Fibroblast of skin of back (primary cell): ENCODE measurements at places on chromosomes 2 and 18.

- no peak for DNase-seq
Observed at GRCh38 chr2:37664231-37664643, 7.2 kb downstream of the CDC42EP3 start.

DNA sequence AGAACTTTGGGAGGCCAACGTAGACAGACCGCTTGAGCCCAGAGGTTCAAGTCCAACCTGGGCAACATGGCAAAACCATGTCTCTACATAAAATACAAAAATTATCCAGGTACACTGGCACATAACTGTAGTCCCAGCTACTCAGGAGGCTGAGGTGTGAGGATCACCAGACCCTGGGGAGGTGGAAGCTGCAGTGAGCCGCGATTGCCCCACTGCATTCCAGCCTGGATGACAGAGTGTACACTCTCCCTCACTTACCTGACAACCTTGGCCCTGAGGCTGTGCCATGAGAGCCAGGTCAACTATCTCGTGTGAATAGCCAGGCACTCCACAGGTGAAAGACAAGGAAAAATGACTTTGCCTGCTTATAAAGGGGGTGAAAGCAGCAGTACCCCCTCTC lies 39.3 kb downstream of the CBLN2 start:
- no peak for DNase-seq

DNA sequence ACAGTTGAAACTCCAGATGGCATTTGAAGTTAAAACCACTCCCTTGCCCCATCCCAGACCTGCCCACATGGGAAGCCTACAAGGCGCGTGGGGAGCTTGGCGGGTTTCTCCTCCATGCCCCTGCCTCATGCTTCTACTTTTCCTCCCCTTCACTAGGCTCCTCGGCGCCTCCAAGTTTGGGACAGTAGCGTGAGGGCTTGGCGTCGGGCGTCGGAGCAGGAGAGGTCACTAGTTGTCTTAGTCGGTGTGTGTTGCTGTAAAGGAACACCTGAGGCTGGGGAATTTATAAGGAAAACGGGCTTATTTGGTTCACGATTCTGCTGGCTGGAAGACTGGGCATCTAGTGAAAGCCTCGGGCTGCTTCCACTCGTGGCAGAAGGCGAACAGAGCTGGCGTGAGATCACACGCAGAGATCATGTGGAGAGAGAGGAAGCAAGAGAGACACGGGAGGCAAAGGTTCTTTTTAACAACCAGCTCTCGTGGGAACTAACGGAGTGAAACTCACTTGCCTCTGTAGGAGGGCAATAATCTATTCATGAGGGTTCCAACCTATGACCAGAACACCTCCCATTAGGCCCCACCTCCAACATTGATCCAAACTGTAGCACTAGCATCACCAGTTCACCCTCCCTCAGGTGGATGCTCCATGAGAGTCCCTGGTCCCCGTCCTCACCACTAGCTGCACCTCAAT lies 25.3 kb downstream of the ITM2C start:
- no peak for DNase-seq

DNA sequence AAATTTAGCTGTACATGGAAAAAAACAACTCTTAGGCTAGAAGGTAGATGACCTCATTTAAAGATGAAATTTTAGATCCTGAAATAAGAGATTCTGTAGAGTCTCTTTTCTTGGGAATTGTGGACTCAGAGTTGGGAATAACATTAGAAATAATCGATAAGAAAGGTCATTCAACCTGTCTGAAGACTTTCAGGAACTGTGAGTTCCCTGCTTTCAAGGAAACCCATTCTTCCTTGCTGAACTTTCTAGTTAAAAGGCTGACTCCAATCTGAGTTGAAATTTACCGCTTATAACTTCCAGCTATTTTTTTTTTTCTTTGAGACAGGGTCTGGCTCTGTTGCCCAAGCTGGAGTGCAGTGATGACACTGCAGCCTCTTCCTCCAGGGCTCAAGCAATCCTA lies 16.8 kb upstream of the SMAD7 start:
- DNase-seq, result no peak

DNA sequence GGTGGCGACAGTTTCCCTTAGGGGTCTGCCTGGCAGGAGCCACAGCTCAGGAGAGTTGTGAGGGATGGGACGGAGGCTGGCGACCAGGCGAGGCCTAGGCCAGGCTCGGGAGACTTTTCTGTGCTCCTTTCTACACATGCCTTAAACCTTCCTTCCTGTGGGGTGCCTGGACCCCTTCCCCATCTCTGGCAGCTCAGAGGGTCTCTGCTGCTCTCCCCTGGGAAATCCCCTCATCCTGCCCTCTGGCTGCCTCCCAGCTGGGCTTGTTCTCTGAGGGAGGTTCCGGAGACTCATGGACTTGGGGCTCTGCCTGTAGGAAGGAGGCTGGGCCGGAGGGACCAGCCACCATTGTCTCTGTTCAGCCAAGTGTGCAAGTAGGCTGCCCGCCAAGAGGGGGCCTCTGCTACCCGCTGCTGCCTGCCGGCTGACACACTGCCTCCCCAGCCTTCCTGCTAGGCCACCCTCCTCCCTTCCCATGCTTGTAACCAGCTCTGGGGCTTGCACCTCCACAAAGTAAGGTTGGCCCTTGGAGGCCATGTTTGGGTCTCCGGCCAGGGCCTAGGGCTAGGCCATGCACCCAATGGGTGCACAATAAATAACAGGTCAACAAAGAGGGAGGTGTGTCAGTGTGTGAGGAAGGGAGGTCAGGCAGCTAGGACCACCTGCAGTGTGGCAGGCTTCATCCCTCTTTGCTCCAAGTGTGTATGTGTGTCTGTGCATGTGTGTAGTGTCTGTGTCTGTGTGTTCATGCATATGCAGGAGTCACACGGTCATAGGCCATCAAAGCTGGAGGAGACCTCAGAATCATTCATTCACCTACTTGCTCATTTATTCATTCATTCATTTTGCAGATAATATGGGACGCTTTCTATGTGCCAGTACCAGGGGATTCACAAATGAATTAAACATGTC lies 28.8 kb downstream of the PSD4 start:
- DNase-seq, result no peak

DNA sequence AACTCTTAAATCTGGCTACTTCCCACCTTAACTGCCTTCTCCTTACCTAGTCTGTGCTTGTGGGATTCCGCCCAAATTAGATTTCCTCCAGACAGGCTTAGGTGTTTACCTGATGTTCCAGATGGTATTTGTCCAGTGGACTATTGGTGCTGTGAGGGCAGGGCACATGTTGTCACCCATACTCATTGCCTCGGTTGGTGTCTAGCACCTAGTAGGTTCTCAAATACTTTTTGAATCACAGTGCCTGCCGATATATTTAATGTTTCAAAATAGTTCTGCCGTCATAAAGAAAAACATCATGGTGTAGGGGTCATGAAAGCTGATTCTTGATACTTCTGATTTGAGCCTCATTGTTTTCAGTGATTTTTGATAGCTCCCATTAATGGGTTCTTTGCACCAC lies 1.1 kb downstream of the SEPTIN2 start:
- no peak for DNase-seq
